D721Med (cell line): ENCODE measurements at places on chromosomes 2 and 18.

DNA sequence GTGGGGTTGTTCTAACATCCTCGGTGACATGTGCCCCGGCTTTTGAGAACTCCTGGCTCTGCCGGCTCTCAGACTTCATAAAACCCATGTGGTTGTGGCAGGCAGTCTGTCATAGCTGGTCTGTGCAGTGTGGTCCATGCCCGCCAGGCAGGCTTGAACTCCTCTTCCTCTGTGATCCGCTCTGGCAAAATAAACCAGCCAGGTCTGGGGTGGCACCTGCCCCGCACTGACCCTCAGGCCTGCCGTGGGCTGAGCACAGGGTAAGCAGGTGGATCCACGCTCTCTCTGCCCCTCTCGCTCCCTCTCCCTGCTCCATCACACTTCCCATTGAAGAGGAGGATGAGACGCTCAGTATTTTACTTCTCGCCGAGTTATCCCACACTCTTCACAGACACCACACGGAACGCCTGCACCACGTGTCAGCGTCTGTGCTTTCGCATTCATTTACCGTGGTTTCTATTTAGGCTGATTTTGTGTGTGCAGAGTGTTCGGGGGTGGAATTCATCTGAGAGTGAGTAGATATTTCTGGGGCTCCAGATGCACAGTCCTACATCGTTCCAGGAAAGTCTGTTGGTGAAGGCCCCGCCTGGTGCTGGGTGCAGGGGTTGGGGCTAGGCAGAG, 56.4 kb downstream of the RTP5 start:
- DNase-seq, result no peak

DNA sequence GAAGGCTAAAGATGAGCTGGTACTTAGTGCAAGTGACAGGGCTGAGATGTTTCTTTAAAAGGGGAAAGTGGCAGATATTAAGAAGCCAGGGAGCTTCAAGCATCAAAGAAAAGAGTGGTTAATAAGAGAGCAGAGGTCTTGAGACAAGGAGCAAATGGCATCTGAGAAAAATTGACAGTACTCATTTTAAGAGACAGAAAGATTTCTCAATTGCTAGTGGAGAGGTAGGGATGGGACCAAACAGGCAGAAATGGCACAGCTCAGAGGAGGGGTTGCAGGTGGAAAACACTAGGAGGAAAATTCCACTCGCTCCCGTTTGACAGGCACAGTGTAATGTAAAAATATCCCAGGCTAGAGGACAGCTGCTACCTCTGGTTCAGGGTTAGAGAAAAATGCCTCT, 593.4 kb upstream of the LRATD1 start:
- no peak for DNase-seq

GRCh38 chr2:10103179-10103578, 19.4 kb upstream of the RRM2 start:
- no peak for DNase-seq

- DNase-seq, result no peak
Observed at GRCh38 chr2:120672526-120673204, 63.0 kb upstream of the GLI2 start.

- DNase-seq, result no peak
Observed at GRCh38 chr2:229261599-229261998, 9.5 kb downstream of the PID1 start.

GRCh38 chr2:27582129-27582694, 630 bp upstream of the ZNF512 start:
- DNase-seq, result no peak
